ENCODE measurements at places on chromosomes 1 and 21.

- no peak for DNase-seq
Measured at GRCh38 chr1:79472067-79472656, 465.6 kb upstream of the ADGRL4 start.

DNA sequence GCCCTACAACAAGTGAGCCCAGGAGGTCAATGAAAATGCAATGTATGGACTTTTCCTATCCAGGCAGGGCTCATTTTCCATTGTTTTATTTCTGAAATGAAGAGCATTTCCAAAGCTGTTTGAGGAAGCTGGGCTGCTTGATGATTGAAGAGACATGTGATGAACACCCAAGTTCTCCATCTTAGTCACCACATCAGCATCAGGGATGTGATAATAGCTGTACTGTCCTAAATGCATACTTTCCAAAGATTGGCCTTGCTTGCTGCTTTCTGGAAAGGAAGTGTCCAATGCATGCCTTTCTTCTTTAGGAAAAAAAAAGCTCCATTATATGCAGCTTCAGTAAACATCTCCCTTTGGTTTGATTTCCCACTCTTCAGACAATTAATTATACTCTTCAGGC, 425.9 kb upstream of the RUNX1 start:
- no peak for DNase-seq

DNA sequence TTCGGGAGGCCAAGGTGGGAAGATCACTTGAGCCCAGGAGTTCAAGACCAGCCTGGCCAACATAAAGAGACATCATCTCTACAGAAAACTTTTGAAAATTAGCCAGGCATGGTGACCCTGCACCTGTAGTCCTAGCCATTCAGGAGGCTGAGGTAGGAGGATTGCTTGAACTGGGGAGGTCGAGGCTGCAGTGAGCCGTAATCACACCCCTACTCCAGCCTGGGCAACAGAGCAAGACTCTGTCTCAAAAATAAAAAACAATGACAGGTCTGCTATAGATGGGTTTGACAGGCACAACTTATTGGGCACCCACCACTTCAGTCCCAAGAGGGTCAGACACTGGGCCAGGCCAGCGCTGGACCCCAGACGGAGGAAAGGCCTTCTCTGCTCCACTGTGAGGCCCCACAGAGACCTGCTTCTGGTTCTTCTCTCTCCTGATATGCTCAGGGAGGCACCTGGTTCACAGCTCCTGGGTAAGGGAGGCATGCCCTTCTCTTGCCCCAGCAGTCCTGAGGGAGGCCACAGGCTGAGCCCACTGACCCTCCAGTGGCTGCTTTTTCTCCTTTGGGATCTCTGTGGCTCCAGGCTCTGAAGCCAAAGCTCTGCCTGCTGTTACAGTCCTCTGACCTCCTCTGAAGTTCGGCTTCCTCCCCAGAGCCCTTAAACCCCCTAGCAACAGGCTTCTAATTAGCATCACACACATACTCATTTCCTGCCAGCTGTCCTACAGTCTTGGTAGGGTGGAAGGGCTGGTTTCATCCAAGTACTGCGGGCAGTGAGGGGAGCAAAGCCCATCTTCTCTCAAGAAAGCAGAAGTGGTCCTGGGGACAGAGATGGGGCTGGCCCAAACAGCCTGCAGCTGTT, 14.4 kb downstream of the S100A16 start:
- no peak for DNase-seq

GRCh38 chr1:58996341-58997059, 212.7 kb upstream of the JUN start:
- no peak for DNase-seq

- DNase-seq = no peak
Measured at GRCh38 chr1:19831441-19831840, 16.4 kb upstream of the RNF186 start.

DNA sequence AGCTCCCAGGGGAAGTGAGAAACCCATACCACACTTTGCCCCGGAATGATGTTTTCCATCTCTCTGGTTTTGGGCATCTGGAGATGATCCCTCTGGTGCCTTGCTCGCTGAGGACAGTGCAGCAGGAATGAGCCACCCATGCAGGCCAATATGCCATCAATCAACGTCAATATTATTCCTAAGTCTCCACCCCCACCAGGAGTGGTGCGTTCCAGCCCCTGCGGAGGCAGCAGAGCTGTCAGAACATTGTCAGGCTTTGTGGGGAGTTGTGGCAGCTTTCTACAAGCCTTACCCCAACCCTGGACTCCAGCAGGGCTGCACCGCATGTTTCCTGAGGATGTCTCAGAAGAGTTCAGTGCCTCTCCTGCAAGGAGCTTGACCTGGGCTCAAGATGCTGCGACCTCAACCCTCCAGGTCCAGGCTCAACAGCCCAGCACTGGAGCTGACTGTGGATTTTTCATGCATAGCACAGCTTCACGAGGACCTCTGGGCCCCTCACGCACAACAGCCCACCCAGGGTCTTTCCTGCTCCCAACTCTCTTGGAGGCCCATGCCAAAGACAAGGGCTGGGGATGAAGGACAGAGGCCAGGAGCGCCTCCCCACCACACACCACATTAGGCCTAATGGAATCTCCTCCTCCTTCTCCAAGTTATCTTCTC, 67.5 kb downstream of the PSMG1 start:
- no peak for DNase-seq

DNA sequence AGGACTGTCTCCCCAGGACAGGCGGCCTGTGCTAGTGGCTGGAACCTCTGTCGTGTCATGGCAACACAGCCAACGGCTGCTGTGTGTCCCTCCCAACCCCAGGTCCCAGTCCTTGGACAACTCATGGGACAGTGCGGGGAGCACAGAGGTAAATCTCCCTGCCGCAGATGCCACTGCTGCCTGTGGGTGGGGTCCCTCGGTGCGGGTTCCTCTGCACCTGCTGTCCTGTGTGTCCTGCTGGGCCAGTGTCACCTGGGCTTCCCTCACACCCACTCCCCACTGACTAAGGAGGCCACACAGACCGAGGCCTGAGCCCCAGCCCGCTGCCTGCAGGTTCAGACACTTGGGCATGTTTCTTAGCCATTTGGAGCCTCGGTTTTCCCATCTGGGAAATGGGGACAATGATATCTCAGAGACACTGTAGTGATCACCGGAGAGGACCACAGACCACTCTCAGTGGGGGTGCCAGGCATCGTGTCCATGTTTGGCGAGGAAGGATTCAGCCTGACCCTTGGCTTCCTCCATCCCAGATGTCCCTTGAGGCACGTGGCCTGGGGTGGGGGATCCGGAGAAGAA, 96.5 kb downstream of the SIK1 start:
- DNase-seq = no peak

- no peak for DNase-seq
Measured at GRCh38 chr1:114130846-114131525, 22.7 kb downstream of the SYT6 start.

DNA sequence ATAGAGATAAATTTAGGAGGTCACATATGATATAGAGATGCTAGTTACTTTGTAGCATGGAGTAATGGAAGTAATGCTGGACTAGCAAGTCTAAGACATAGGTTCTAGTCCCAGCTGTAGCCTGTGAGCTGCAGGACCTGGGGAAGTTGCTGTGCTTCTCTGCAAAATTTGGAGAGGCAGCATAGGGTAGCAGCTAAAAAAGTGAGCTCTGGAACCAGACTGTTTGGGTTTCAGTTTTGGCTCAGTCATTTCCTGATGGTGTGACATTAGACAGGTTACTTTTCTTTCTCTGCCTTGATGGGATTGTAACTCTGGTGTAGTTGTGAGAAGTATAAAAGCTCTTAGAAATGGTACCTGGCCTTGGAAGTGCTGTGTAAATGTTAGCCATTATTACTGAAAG, 3.3 kb downstream of the METTL13 start:
- no peak for DNase-seq
